ENCODE measurements at places on chromosomes 2 and 18.

DNA sequence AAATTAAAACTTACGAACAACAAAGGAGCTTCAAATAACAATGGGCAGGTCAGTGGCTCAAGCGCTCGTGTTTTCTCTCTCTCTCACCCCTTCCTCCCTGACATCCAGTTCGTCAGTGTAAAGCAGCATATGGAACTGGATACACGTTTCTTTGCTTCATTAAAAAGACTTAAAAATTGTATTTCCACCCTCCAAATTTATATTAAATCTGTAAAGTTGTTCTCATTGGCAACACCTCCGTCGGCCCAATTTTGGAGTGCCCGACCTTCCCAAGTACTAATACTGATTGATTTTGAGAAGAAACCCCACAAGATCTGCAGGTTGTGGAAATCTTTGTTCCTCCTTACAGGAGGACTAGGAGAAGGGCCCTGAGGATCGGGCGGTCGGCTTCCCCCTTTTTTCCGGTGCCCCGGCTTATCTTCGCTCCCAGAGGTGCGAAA is 2.2 kb downstream of the TBR1 start:
- DNase-seq: no peak

DNA sequence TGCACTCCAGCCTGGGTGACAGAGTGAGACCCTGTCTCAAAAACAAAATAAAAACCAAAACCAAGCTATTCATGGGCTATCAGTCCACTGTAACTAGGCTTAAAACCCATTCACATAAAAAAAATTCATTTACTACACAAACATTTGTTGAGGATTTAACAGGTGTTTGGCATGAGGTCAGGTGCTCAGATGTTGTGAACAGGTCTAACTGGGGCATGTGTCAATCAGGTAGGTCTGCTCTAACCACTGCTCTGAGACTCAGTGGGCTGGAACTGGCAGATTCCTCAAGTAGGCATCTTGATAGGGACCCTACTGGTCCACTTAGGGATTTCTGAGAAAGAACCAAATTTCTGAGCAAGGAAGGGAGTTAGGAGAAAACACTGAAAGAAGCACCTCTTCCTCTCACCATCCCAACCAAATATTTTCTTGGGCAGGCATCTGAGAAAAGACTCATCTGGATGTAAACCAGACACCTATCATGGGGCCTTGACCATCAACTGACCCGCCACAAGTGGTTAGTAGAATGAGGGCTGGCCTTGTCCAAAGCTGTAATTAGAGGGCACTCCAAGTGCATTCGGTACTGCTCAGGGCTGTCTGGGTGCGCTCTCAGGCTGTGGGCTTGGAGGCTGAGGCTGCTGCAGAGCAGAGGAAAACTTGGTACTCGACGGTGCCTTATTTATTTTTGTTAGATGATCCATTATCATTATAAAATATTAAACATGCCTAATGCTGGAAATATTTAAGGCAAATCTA is 33.9 kb downstream of the WIPF1 start:
- DNase-seq: no peak

- no peak for DNase-seq
Measured at GRCh38 chr18:13581496-13582177, 144.7 kb downstream of the FAM210A start.

DNA sequence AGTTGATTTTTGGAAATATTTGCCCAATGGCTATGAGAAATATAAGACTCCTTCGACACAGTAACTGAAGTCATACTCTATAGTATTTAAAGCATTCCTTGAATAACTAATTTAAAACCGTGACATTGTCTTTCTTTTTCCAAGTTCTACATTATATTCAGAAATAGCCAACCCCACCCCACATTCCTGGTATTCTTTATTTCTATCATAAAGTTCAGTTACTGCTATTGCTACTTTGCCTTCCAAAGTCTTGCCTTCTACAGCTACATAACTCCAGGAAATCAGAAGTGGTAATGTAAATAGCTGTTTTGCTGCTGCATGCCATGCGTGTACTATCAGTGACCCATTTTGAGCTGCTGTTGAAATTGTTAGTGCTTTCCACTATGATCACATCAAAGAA is 45.1 kb upstream of the SETBP1 start:
- no peak for DNase-seq

GRCh38 chr2:238102865-238103264 is 2.7 kb downstream of the ESPNL start:
- DNase-seq: no peak

- no peak for DNase-seq
Measured at GRCh38 chr2:28780496-28780895, 28.9 kb downstream of the PPP1CB start.

DNA sequence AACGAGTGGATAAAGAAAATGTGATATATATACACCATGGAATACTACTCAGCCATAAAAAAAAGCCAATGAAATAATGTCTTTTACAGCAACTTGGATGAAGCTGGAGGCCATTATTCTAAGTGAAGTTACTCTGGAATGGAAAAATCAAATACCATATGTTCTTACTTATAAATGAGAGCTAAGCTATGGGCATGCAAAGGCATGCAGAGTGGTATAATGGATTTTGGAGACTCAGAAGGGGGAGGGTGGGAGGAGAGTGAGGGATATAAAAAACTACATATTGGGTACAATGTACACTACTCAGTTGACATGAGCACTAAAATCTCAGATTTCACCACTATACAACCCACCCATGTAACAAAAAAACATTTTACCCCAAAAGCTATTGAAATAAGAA is 1.7 kb upstream of the MSGN1 start:
- no peak for DNase-seq

GRCh38 chr2:239644011-239644410 is 243.2 kb upstream of the HDAC4 start:
- no peak for DNase-seq

DNA sequence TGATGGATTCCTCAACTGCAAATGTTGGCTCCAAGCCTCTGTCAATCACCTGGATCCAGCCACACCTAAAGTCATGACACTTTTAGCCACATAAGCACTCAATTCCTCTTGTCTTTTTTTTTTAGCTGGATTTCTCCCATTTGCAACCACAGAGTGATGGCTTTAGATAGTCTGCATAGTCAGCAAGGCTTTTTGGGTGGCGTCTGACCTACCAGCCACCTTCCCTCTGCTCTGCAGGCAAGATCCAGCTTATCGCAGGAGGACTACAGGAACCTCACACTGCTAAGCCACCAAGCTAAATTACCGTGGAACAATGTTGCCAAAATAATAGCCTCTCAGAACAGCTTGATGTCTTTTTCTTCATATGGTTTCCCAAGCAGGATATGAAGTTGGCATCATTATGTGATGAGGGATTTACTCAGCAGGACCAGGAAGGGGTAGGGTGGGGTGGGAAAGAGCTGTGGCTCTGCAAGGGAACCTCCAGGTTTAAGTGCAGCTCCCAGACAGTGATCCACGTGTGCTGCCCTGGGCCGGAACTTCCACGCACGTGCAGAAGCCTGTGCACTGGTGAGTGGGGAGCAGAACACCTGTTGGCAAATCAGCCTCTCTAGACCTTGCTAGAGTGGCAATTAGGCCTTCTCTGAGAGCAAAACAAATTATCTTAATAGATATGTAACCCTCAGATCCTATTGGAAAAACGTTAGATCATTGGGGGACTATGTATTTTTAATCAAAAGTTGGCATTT is 170.6 kb upstream of the NCK2 start:
- DNase-seq: no peak

- no peak for DNase-seq
Measured at GRCh38 chr18:41985914-41986313, 30.9 kb downstream of the PIK3C3 start.

GRCh38 chr2:96870626-96871255 is 861 bp upstream of the SEMA4C start:
- DNase-seq: peak; percentile 68

DNA sequence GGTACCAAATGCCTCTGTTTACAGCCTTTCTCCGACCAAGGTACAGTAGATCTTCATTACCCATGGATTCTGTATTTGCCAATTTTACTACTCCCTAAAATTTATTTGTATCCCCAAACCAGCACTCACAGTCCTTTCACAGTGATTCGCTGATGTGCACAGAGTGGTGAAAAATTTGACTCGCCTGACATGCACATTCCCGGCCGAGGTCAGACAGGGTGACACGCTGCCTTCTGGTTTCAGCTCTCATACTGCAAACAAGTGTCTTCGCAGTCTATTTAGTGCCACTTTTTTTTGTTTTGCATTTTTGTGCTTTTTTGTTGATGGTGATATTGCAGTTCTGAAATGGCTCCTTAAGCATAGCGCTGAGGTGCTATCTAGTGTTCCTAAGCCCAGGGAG is 71.0 kb downstream of the MAPK4 start:
- DNase-seq: no peak

GRCh38 chr2:7704296-7704865 is 787.2 kb downstream of the RNF144A start:
- no peak for DNase-seq

GRCh38 chr2:127589358-127589757 is 53.9 kb downstream of the MYO7B start:
- no peak for DNase-seq

- DNase-seq: no peak
Measured at GRCh38 chr2:64860936-64861335, 128.3 kb upstream of the SLC1A4 start.

- DNase-seq: no peak
Measured at GRCh38 chr18:33700513-33700976, 122.5 kb downstream of the ASXL3 start.

DNA sequence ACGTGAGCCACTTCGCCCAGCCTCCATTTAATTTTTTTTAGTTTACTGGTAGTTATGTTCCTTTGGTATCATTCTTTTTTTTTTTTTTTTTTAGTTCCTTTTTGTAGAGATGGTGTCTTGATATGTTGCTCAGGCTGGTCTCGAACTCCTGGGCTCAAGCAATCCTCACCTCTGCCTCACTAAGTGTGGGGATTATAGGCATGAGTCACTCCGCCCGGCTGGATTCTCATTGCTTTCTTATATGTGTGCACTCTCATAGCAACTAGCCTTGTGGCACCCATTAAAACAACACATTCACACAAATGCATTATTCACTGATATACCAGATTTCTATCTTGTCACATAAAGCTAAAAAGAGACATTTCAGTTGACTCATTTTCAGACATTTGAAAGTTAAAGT is 4.2 kb downstream of the TTC27 start:
- DNase-seq: no peak

DNA sequence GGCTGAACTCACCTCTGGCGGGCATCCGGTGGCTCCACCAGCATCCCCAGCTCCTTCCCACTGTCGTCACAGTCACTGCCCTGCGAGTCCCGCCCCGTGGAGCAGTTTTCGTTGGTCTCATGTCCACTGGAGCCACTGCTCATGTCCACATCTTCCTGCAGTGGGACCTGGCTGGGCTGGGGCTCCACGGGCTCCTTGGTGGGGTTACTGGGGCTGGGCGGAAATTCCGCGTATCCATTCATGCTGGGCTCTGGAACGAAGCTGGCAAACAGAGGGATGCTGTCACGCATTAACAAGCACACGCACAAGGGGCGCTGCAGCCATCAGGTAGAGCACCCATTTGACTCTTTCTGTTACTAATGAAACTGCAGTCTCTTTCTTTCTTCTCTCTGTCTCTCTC is 10.7 kb downstream of the PER2 start:
- DNase-seq: no peak

DNA sequence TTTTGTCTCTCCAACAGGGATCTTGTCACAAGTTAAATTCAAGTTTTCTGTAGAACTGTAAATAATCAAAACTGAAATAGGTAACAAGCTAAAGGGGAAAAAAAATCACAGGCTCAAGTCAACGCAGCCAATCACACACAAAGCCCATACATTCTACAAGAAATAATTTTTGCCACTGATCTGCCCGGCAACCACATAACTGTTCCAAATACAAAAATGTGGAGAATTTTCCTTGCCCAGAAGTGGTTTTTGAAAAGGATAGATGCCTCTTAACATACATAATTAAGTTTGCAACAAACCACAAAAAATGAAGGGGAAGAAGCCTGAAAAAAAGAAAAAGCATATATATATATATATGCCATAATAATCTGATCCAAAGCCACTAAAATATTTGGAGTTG is 60.3 kb downstream of the FARSB start:
- no peak for DNase-seq

- DNase-seq: no peak
Measured at GRCh38 chr2:173419506-173419905, 64.8 kb downstream of the CDCA7 start.

GRCh38 chr2:43540021-43540779 is 55.6 kb downstream of the THADA start:
- no peak for DNase-seq

DNA sequence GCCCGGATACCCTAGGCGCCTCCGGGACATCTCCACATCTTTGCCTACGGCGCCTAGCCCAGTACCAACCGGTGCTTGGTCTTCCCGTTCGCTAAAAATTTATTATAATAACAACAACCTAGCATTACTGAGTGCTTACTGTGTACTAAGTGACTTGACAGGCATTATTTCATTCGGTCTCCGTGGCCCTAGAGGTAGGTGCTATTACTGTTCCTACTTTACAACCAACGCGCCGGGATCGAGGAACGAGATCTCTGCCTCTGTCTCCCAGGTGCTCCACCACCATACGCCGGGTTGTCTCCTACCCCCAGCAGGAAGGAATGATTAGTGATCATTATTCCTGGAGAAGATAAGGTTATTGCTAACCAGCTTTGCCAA is 657 bp upstream of the BIN1 start:
- no peak for DNase-seq

DNA sequence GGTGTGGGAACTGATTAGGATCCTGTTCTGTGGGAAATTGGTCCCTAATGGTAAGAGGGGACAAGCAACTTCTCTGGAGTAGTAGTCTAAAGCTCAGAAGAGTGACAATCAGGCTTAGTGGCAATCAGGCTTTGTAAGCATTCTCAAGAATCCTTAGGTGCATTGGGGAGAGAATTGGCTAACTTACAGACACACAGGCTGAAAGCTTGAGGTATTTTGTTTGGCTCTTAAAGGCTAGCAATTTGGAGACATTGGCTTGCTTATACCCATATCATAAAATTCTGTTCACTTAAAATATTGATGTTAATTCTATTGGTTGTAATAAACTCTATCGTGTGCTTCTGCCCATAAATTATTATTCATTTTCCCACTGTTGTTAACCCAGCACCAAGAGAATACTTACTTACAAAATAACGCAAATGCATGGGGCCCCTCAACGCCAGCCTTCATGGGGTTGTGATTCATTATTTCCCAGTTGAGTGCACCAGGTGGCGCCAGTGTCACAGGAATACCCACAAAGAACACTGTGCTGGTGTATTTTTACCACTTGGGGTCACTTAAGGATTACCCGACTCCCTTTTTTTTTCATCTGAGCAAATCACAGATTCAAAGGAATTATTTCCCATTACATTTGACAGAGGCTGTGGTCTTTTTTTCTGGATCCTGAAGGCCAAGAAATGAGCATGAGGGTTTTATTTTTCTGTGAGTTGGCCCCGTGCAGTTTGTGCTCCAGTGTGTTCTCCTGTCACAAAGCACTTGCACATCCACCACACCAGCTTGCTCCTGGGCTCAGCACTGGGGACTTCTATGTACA is 45.5 kb downstream of the DDX1 start:
- peak; percentile 75 for DNase-seq

DNA sequence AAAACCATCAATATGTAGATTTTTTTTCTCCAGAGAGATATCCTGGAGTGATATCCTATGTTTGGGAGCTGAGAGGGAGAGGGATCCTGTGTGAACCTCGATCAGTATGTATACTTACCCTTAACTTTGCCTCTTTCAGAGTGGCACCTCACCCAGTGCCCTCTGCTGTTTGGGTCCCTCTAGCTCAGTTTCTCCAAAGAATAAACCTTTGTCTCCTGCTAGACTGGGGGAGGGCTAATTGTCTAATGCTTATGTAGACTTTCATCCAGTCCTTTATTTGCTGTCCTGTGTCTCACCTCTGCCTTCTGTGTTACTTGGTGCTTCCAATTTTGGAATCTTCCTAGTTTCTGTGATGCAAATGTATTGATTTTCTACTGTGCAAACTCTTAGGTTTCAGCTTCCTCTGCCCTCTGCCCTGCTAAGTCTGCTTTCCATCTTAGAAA is 48.4 kb downstream of the MTX2 start:
- no peak for DNase-seq
